ENCODE measurements at places on chromosomes 12 and 14.

GRCh38 chr12:124898200-124898922 lies 16.1 kb downstream of the UBC start:
- DNase-seq: peak; percentile 44

DNA sequence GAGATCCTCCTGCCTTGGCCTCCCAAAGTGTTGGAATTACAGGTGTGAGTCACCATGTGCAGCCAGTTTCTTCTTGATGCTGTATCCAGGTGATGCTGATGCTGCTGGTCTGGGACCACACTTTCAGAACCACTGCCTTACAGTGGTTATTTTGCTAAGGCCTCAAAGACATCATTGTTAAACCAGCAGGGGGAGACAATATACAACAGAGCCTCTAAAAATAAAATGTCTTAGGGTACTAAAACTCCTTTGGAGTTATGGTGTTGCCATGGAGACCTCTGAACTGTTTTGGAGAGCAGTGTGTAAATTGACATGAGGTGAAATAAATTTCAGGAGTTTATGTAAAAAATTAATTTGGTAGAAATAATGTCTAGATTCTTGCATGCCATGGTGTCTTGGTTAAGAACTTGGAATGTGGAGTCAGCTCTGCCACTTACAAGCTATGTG lies 1.1 kb upstream of the ARG2 start:
- DNase-seq: no peak

DNA sequence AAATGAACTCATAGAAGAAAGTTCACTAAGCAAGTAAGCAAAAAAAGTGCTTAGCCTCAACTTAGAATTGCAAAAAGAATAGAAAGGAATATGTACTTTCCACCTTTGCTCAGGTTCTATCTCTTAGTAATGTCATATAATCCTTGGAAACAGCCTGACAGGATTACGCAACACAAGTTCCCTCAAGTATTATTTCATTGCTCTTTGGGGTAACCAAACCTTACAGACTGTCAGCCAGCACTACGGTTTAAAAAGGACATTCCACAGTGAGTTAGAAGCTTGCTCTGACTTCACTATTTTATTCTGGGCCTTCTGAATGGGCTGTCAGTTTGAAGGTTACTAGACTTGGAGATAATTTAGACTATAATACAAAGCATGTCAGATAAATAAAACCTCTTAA lies 264.0 kb downstream of the ATXN7L3B start:
- no peak for DNase-seq

DNA sequence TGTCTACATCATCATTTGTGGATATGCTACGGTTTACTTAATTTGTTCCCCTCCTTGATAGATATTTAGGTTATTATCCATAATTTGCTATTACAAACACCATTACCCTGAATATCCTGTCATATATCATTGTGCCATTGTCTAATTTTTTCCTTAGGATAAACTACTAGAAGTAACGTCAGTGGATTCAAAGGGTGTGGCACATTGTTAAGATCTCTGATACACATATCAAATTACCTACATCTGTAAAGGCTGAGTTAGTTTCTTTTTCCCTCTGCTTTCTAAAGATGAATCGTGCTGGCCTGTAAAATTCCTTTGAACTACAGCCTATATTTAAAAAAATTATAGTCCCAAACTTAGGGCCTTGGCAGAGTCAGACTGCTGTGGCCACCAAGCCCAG lies 53.9 kb upstream of the STRN3 start:
- DNase-seq: no peak

DNA sequence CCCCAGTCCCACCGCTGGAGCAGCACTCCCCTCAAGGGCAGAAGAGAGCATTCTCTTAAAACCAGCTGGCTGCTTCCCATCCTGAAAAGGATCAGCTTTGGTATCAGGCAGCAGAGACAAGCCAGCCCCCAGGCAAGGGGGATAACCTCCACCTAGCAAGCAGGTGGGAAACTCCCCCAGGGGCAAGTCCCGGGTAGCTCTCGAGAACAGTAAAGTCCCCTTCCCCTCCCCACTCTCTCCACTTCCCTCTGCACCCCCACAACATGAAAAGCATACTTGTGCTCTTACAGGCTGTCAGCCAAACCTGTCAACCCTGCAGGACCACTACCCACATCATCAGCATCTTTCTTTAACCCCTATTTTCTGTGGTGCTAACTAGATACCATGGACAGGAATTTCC lies 254.0 kb downstream of the NTF3 start:
- no peak for DNase-seq

All from activated CD8-positive, alpha-beta memory T cell treated with anti-CD3 and anti-CD28 coated beads for 1 hour (primary cell).